Tibial nerve (tissue), 4 donors: ENCODE measurements at places on chromosomes 7 and 10. TPM values are rescaled to one million over a fixed set of nuclear protein-coding genes. Genes with fewer than 3 reads are reported as not detected.

FGFR2 gene
- 9.4 TPM for total RNA-seq

ZNF727 gene
- 14.9 TPM for total RNA-seq

UROS gene
- 28.8 TPM for total RNA-seq

- DNase-seq, result no peak
These were observed 80.0 kb downstream of the ZNF716 start for GRCh38 chr7:57529931-57530330.

DNA sequence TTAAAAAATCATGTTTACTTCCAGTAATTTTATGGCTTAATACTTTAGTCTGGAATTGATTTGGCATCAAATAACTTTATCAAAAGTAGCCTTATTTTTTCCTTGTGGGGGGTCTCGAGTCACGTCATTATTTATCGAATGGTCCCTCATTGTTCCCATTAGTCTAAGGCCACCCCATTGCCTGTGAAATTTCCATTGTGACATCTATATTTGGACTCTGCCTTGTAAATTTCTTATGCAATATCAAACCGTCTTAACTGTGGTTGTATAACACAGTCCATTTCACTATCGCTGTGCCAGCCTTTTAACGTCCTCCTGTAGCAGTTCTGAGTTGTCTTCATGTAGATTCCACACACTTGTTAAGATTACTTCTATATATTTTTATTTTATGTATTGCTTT is 103.9 kb upstream of the RET start:
- DNase-seq, result no peak

DNA sequence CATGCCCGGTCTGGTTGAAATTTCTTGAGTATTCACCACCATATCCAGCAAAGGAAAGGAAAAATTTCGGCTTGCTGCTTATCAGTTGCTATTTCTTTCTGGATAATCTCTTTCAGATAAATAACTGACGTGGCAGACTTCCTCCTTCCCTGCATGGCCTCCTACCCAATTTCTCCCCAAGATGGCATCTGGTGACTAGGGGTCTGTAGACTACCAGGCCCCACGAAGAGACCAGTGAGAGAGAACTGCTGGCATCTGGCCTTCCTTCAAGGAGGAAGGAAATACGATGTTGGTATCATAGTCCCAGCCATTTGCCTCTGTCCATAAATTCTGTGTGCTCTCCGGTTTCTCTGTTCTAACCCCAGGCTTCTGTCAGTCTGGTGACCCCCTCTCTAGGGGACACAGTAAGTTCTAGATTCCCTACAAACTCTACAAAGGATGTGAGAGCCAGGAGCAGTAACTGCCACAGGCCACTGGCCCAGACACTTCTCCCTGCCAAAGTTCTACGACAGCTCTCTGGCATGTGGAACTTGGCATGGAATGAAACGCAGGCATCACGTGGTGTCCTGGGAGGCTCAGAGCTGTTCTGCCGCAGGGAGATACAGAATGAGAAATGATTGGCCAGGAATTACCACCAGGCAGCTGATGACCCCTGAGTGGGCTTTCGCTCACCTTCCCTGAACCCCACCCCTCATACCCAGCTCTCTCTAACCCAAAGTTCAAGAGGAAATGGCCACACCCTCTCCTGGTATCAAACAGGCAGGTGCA is 30.0 kb upstream of the MSRB2 start:
- peak; percentile 60 for DNase-seq

DNA sequence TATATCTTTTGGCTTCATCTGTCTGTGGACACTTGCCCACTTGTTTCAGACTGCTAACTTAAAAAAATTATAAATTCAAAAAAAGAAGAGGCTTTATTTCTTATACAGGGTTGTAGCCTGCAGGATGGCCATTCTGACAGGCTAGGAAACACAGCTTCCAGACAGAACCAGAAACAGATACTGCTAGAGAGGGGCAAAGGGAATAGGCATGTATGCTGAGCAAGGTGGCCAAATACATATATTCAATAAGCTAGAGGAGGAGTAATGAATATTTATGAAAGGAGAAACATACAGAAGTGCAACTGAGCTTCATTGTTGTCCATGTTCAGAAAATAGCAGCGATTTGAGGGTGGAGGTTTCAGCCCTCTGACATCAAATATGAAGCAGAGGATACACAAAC is 22.0 kb upstream of the MAGI2 start:
- no peak for DNase-seq

DNA sequence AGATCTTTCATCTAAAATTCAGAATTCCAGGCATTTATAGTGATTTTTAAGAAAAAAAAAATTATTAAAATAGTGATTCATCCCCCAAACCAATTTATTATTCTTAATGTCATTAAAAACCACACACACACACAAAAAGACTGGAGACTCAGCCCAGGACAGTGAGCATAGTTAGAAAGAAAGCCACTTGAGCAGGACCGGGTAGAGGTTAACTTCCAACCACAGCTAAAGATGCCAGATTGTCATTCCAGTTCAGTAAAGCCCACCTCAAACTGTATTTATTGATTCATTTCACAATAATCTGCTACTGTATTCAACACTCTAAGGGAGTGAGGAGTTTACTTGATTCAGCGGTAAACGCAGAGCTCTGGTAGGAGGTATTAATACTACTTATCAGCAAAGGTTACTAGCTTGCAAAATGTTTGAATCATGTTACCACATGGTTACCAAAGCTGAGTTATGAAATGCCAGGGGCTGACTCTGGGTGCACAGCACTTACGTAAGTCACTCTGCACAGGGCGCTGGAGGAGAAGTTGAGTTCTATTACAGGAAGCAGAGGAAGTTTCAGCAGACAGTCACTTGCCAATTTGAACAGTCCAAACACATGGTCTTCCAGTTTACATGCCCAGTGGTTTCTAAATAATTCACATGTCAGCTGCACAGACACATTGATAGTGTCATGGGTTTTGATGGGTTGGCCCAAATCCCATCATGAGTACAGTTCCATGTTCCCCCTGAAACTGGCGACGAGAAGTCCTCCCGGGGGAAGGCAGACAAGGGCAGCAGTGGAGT is 64.6 kb downstream of the KLF6 start:
- DNase-seq, result peak; percentile 67

- no peak for DNase-seq
These were observed 116.2 kb upstream of the AFAP1L2 start for GRCh38 chr10:114520453-114520852.
